ENCODE measurements at places on chromosomes 7 and 10. TPM values are rescaled to one million over a fixed set of nuclear protein-coding genes. Genes with fewer than 3 reads are reported as not detected.

DNA sequence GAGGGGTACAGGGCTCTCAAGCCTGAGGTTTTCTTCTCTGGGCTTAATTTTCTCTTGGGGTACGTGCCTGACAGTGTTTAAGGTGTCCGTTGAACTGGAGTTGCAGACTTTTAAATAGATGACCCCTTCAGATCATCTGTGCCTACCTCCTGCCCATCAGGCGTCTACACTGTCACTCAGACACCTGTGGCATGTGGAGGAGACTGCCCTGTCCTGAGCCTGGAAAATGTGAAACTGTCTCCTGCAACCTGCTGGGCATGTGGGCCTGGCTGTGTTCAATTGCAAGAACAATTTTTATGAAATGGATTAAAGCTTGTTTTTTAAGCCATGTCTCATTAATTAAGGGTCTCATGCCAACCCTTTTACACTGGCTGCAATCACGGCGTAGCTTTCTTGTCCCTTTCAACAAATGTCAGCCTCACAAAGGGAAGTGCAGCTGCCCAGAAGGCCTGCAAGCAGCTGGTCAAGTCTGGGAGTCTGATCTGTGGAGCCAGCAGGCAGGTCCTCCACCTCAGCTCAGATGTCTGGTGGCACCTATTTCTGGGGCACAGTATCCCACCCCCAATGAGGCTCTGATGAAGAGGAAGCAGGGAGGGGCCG is 8.8 kb downstream of the ATP5MF start:
- no peak for DNase-seq

DNA sequence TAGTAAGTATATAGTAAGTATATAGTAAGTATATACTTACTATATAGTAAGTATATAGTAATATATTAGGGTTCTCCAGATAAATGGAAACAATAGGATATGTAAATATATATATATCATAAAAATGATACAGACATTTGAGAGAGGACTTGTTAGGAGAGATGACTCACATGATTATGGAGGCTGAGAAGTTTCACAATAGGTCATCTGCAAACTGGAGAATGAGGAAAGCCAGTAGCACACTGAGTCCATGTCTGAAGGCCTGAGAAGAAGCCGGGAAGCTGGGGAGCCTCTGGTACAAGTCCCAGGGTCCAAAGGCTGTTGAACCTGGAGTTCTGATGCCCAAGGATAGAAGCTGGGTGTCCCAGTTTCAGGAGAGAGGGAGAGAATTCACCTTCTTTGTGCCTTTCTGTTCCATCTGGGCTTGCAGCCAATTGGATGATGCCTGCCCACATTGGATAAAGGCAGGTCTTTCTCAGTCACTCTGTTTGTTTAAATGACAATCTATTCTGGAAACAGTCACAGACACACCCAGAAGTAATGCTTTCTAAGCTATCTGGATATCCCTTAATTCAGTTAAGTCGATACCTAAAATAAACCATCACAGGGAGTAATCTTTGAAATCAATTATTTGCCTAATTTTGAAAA is 205.5 kb upstream of the CDC14C start:
- no peak for DNase-seq

- DNase-seq: peak; percentile 45
Measured at GRCh38 chr10:69647819-69648218, 17.8 kb downstream of the FAM241B start.

The FGL2 gene
- 31.9 TPM for total RNA-seq

GRCh38 chr7:16430133-16430532 is 8.8 kb upstream of the CRPPA start:
- DNase-seq: no peak

GRCh38 chr10:79239275-79239779 is 107.9 kb upstream of the PPIF start:
- DNase-seq: peak; percentile 88

GRCh38 chr10:14326581-14326980 is 4.1 kb downstream of the FRMD4A start:
- DNase-seq: no peak

- DNase-seq: no peak
Measured at GRCh38 chr7:108122181-108122580, 8.0 kb downstream of the LAMB4 start.

DNA sequence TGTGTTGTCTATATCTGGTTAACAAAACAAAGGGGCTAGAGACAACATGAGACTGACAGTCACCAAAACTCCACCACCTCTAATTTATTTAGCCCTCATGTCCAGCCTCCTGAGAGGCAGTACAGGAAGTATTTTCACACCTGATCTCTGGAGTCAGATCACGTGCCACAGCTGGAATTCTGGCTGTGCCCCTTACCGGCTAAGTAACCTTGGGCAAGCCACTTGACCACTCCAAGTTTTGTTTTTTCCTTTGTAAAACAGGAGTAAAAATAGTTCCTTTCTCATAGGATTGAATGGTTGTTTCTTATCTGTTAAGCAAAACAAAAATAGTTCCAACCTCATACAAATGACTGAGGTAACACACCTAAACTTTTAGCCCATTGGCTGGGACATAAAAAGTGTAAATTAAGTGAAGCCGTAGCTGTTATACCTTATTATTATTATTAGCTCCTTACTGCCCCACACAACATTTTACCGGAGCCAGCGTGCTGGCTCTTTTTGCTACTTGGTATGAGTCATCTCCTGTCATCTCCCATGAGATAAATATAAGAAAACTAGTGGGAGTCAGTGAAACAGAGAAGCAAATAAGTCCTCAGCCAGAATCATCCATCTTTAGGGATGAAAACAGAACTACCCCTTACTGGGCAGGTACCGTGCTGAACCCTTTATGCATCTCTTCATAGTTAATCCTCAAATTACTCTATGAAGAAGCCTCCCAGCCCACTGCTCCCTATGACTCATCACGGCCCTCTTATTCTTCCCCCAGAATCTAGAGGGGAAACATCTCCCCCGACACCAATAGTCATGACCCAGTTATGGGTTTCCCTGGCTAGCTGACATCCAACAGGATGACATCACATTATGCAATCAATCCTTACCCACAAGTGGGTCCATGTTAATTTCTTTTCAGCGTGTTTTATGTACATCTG is 44.9 kb downstream of the PPP1R3C start:
- no peak for DNase-seq

The DEPP1 gene
- total RNA-seq: 105 TPM

The APBB1IP gene
- total RNA-seq: 8.4 TPM

DNA sequence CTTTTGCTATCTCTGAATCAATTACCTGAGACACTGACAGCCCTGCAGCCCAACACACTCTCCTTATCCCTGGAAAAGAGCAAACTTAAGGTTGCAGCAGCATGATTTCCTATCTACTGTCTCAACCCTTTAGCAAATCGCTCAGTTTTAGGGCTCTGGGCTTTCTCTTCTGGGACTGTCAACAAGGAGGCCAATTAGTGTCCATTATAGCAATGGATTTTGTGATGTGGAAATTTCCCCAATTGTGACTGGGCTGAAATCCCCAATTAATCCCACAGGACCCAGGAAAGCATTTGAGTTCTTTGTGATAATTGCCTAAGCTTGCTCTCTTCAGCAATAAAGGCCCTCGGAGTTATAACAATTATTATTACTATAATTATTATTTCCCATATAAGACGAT is 197.0 kb downstream of the ZNF438 start:
- DNase-seq: no peak

DNA sequence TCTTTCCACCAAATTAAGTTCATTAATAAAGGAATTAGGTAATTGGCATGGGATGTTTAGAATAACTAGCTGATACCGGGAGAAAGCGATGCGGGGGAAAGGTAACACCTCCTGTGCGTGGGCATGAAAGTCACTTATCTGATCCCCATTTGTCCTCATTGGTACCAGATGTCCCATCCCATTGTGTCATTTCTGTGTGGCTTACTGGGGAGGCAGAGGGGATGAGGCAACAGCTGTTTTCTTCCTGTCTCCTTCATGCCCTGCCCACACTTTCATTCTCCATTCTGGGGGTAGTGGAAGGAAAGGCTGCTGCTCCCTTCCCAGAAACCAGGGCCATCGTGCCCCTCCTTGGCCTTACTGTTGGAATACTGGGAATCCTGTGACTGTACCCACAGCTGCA is 27.1 kb downstream of the EEPD1 start:
- DNase-seq: no peak

- no peak for DNase-seq
Measured at GRCh38 chr10:34522546-34522945, 292.6 kb downstream of the PARD3 start.

GRCh38 chr7:40583667-40584444 is 449.1 kb downstream of the SUGCT start:
- no peak for DNase-seq

DNA sequence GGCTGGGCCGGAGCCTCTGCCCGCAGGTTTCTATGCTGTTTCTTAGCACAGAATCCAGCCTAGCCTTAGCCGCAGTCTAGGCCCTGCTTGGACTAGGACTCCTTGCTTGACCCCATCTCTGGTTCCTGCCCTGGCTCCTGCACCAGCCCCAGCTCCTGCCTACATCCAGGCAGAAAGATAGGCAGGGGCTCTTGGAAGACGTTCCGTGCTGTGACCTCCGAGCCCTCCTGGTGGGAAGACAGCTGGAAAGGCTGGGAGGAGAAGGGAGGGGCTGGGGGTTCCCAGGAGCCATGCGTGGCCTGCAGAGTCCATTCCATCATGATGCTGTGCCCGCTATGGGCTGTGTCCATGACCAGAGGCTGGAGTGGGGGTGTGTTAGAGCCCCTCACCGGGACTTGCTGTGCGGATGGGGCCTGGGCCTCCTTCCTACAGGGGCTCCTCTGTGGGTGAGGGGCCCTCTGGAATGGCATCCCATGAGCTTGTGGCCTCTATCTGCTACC is 26.2 kb downstream of the RAMP3 start:
- DNase-seq: peak; percentile 31

DNA sequence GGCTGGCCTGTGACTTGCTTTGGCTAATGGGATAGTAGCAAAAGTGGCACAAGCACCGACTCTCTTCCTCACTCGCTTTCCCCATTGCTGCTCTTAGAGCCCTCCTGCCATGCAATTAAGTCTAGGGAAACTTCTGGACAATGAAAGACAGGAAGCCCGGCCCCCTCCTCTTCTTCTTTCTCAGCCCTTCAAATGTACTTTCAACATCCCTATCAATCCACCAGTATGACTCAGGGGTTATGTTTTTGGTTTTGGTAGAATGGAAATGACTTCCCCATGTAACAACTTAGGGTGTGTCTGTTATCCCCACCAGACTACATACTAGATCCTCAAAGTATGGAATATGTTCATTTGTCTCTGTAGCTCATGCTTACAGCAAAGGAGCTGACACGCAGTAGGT is 139.0 kb upstream of the GDF10 start:
- no peak for DNase-seq

- no peak for DNase-seq
Measured at GRCh38 chr7:116911801-116912200, 41.5 kb upstream of the ST7 start.

DNA sequence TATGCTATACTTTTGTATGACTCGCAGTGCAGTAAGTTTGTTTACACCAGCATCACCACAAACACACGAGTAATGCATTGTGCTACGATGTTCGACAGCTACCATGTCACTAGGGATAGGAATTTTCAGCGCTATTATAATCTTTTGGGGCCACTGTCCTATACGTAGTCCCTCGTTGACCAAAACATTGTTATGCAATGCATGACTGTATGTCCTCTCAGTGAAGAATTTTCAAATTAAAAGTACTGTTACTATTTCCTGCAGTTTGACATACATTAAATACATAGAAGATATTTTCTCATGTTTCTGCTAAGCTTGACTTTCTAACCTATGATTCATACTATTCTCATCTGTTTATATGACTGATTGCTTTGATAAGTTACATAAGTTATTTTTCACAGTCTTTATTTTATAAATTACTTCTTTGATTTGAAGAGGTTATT is 203.6 kb downstream of the VTI1A start:
- DNase-seq: no peak

DNA sequence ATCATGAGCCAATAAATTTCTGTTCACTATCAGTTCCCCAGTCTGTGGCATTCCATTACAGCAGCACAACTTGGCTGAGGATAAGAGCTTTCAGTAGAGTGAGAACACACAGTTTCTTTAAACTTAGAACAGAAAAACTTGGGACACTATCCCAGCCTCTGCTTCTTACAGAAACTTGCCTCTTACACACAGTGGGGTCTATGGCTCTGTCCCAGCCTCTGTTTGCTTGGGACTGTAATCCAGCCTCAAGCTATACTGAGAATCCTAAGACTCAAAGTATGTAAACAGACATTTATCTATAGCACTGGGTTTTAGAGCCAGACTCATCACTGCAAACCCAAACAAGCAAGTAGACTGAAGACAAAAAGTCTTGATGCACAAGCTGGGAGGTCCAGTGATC is 355.8 kb upstream of the VSTM2A start:
- DNase-seq: no peak

GRCh38 chr10:23912884-23913404 is 296.0 kb upstream of the KIAA1217 start:
- DNase-seq: no peak

DNA sequence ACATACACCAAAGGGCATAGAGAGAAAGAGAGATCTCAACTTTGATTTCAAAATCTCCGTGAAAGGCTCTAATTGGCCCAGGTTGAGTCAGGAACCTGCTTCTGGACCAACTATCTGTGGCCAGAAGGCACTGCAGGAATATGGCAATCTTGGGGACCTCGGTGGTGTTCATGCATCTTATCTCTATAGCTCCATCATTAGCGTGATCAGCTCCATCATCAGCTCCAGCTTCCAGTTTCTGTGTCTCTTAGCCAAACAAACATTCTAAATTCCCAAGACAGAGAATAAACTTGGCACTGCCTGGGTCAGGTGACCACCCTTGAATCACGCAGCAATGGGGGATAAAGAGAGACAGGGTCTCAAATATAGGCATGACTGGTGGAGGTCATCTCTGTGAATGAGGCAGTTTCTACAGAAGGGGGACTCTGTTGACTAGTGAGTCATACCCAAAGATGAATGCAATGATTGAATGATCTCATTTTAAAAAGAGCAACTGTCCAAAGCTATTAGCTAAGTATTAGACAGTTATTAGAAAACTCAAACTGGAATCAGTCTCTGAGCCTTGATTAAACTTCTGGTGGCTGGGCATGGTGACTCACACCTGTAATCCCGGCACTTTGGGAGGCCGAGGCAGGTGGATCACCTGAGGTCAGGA is 5.4 kb upstream of the NRF1 start:
- no peak for DNase-seq

The UMAD1 gene
- 12.3 TPM for total RNA-seq

- DNase-seq: no peak
Measured at GRCh38 chr10:123117644-123118417, 17.9 kb upstream of the HMX3 start.

GRCh38 chr10:114479307-114479706 is 75.0 kb upstream of the AFAP1L2 start:
- no peak for DNase-seq

The ATRNL1 gene
- total RNA-seq: 0.32 TPM

The C7orf25 gene
- total RNA-seq: 7.4 TPM

GRCh38 chr7:115635876-115636275 is 394.7 kb downstream of the TFEC start:
- no peak for DNase-seq

The TDRD1 gene
- 0.69 TPM for total RNA-seq

The ASB10 gene
- not detected for total RNA-seq

DNA sequence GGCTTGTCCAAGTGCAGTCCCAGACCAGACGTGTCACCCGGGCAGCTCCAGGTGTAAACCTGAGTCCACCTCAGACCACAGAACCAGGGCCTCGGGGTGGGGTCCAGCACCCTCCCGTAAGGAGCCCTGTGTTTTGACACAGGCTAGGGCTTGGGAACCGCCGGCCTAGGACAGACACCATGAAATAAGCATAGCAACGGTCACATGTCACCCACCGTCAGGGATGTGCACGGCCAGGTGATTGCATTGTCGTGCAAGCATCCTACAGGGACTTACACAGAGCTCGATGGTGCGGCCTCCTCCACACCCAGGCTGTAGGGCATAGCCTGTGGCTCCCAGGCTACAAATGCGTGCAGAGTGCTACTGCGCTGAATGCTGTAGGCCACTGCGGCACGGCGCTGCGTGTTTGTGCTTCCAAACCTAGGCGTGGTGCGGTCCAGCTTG is 10.6 kb downstream of the ZFAND2A start:
- DNase-seq: peak; percentile 64

Data from posterior vena cava (tissue), 2 donors.